ENCODE measurements at places on chromosomes 5 and 9.

DNA sequence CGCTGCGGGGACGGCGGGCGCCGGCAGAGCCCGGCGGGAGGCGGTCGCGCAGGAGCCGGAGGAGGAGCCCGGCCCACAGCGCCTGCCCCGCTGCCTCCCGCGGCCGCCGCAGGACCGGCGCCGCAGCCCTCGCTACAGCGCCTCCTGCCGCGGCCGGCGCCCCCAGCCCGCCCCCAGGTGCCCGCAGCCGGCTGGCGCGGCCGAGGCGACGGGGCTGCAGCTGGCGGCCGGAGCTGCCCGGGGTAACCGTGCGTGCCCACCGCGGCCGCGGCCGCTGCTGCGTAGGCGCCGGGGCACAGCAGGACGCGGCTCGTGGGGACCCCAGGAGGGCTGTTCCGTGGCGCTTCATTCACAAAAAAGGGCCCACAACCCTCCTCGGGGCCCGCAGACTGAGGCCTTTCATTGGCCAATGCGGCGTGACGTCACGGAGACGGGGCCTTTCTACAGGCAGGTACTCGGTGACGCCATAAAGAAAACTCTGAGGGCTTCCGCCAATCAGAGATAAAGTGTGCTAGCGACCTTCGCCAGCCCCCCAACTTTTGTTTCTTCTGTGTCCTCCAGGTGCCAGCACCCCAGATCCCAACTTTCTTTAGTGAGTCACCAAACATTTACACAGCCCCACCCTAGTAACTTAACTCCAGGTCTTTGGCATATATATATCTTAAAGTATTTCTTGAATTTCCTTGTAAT, at the start of gene CDC14B:
CDC14B (minus strand) TSS at position 353 of the 690 bp plus-strand sequence. CDS start 465 bp downstream, outside the sequence.
- DNase-seq, result peak; percentile 91

DNA sequence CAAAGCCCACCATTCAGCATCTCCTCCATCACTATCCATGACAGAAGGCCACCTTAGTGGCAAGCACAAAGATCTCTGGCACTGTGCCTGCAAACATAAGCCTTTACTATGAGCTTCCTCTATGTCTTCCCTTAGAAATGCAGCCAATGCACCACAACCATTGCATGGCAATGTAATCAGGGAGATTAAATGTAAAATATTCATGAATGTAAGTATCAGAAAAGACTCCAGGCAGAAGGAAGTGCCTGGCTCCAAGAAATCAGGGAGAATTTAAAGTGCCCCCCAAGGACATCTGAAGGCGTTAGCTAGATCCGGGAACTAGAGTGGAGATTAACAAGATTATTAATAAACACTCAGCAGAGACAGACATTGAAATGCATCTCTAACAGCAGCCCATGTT, 32.5 kb upstream of the MYORG start:
- DNase-seq, result no peak

DNA sequence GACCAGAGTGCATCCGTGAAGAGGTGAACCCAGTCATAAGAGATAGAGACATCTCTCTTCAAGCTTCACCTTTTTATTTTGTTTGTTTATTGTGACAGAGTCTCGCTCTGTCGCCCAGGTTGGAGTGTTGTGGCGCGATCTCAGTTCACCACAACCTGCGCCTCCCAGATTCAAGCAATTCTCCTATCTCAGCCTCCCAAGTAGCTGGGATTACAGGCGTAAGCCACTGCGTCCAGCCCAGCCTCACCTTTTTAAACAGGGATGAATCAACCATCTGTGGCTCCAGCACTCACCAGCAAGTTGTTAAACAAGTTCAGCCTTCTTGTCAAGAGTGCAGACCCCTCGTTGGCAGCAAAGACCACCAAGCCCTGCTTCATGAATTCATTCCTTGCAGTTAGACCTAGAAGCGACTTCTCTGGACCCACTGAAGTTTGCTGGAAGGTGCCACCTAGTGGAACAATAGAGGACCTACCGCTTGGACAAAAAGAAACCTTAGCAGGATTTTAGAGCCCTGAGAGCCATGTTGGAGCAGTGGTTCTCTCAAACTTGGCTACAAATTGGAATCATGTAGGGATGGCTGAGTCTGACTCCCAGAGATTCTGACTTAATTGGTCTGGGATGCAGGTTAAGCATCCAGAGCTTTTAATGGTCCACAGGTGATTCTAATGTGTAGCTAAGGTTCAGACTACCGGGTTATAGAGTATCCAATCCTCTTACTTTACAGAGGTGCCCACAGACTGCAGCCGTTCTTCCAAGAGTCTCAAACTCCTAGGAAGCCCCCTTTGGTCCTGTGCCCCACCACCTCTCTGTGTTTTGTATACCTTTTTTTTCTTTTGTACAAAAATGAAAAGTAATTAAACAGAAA, 10.5 kb upstream of the GALNT10 start:
- DNase-seq, result peak; percentile 49

GRCh38 chr5:63261695-63262094, 683.1 kb downstream of the LRRC70 start:
- no peak for DNase-seq

GRCh38 chr5:91499943-91500531, 116.9 kb upstream of the ARRDC3 start:
- no peak for DNase-seq

GRCh38 chr5:150428106-150428876, 15.6 kb upstream of the CD74 start:
- DNase-seq, result no peak

DNA sequence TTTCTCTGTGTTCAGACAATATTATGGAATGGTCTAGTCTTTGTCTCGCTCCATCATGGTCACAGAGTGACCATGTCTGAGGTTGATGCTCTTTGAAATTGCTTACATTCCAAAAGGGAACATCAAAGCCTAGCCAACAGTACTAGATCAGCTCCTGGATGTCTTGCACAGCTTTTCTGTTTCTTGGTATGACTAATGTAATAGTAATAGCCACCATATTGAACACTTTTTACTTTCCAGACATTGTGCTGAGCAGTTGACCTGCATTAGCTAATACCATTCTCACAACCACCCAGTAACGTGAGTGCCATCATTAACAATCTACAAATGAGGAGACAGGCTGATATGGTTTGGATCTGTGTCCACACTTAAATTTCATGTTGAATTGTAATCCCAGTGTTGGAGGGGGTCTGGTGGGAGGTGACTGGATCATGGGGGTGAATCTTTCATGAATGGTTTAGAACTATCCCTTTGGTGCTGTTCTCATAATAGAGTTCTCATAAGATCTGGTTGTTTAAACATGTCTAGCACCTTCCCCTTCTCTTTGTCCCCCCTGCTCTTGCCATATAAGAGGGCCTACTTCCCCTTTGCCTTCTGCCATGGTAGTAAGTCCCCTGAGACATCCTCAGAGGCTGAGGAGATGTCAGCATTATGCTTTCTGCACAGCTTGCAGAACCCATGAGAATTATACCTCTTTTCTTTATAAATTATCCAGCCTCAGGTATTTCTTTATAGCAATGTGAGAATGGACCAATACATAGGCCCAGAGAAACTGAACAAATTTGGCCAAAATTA, 577.5 kb upstream of the CLINT1 start:
- no peak for DNase-seq

- DNase-seq, result no peak
Observed at GRCh38 chr5:156589946-156590216, 260.2 kb upstream of the PPP1R2B start.

GRCh38 chr5:125461641-125462072, 715.2 kb upstream of the ZNF608 start:
- DNase-seq, result no peak

- peak; percentile 25 for DNase-seq
Observed at GRCh38 chr5:109911731-109912130, 222.0 kb downstream of the MAN2A1 start.
